NCI-H187 treated with DMSO at 0.1 percent for 48 hours (cell line): ENCODE measurements at places on chromosomes 1 and 21.

DNA sequence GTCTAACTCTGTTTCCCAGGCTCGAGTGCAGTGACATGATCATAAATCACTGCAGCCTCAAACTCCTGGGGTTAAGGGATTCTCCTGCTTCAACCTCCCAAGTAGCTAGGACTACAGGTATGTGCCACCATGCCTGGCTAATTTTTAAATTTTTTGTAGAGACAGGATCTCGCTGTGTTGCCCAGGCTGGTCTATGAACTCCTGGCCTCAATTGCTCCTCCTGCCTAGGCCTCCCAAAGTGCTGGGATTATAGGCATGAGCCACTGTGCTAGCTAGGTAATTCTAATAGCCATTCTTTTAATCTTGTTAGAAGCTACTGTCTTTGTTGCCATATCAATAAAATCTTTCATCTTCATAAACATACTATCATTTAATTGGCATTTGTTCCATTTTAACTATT is 13.8 kb upstream of the MAST2 start:
- no peak for DNase-seq

GRCh38 chr1:226541231-226541630 is 7.3 kb upstream of the STUM start:
- no peak for DNase-seq

DNA sequence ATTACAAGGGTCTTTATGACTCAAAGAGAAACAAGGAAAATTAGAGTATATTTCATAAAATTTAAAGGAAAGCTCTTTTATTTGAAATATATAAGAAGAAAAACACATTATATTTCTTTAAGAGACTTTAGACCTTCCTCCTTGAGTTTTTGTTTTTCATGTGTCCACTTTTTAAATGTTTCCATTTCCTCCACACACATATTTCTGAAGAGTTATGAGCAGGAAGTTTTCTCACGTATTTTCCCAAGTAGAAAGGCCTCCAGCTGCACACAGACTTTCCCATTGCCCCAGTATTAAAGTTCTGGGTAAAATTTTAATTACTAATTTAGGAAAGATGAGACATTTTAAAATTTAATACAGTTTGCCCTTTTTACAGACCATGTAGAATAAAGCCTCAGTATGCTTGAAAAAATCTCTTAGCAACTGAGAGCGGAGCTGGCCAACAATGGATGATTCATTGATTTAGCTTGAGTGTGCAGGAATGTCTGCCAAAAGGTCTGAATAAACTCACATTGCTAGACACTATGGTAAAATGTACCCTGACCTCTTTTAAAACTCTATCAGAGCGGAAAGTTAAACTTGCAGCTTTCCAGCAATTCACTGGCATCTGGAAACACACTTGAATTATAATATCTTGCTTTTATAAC is 57.9 kb downstream of the DDAH1 start:
- no peak for DNase-seq

GRCh38 chr1:247908766-247909165 is 11.3 kb upstream of the OR2T8 start:
- DNase-seq = no peak

DNA sequence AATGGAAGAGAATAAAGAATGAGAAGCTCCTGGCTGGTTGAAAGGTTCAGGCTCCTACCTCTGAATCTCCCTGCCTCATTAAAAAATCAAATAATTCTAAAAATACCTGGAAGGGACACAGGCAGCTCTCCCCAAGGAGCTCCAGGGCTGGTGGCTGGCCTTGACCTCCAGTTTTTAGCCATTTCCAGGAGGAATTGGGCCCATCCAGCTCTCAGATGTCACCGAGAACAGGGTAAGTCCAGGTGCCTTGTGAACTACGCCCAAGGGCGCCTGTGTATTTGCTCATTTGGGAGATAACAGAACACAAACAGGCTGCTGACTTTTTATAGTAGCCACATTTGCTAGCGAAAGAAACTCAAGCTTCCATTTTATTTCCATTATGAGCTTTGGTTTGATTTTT is 321.0 kb upstream of the C1orf174 start:
- DNase-seq = no peak

DNA sequence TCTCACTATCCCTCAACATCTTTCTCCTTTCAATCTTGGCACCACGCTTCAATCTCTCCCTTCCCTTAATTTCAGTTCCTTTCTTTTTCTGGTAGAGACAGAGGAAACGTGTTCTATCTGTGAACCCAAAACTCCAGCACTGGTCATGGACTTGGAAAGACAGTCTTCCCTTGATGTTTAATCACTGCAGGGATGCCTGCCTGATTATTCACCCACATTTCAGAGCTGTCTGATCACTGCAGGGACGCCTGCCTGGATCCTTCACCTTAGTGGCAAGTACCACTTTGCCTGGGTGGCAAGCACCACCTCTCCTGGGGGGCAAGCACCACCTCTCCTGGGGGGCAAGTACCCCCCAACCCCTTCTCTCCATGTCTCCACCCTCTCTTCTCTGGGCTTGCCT is 27.8 kb downstream of the SELL start:
- DNase-seq = no peak

GRCh38 chr1:89822109-89822962 is 1.5 kb downstream of the LRRC8D start:
- no peak for DNase-seq

- no peak for DNase-seq
Observed at GRCh38 chr1:20212085-20212684, 25.9 kb upstream of the PLA2G2C start.

DNA sequence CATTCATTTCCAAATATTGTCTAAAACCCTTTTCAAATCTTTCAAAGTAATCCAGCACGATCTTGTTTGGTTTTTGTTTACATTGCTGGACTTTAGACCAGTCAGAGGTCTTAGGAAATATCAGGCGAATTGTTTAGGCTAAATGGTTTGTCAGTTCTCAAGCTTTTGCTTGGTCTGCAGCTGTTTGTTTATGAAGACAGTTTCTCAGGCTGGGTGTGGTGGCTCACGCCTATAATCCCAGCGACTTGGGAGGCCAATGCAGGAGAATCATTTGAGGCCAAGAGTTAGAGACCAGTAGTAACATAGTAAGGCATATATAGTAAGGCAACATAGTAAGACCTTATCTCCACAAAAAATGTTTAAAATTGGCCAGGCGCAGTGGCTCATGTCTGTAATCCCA is 77.5 kb downstream of the DNTTIP2 start:
- DNase-seq = no peak

DNA sequence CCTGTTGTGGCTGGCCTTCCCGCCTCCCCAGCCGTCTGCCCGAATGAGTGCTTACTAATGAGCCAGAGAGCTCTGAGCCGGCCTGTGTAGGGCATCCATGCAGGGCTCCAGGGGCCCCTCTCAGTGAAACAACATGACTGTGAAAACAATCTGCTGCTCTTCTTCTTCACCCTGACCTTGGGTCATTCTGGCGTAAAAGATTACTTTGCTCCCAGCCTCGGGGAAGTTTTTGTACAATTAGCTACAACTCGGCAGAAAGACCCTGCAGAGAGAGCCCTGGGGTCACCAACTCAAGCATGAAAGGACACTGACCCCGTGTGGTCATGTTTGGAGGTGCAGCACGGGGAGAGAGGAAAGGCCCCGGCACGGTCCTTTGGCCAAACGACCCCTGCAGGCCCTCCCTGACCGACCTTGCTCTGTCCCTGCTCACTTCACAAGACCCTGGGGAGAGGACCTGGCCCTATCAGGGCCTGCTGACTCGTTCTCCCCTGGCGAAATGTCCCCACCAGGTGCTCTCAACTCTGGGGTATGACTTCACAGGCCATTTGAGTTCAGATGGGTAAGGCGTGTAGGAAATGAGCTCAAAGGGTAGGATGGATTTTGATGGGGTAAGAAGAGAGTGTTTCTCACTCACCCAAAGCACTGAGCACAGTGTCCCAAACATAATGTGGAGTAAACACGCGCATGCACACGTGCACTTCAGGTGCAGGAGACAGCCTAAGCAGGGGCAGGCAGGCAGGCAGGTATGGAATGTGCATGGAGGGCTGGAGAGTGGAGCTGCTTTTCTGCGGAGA is 22.9 kb upstream of the FAM20B start:
- DNase-seq = no peak

- DNase-seq = no peak
Observed at GRCh38 chr1:210372931-210373627, 44.4 kb downstream of the HHAT start.

- DNase-seq = peak; percentile 12
Observed at GRCh38 chr1:63643926-63644325, 50.7 kb downstream of the PGM1 start.
